Activated CD4-positive, alpha-beta T cell treated with anti-CD3 and anti-CD28 coated beads for 36 hours (primary cell): ENCODE measurements at places on chromosomes 3 and 15.

GRCh38 chr3:179949412-179949811 is 87.3 kb downstream of the PEX5L start:
- H3K36me3 ChIP-seq = no peaks in the 10 kb centered on the region
- no peak for DNase-seq
- no peak overlapping the region for H3K4me3 ChIP-seq
- H3K27me3 ChIP-seq = peaks cover 13% of the 10 kb centered on the region

GRCh38 chr3:119529883-119530282 is 29.5 kb downstream of the CD80 start:
- H3K27ac ChIP-seq = no peak overlapping the region
- no peaks in the 10 kb centered on the region for H3K4me1 ChIP-seq
- no peak overlapping the region for H3K4me3 ChIP-seq
- no peak for DNase-seq
- H3K27me3 ChIP-seq = no peaks in the 10 kb centered on the region

DNA sequence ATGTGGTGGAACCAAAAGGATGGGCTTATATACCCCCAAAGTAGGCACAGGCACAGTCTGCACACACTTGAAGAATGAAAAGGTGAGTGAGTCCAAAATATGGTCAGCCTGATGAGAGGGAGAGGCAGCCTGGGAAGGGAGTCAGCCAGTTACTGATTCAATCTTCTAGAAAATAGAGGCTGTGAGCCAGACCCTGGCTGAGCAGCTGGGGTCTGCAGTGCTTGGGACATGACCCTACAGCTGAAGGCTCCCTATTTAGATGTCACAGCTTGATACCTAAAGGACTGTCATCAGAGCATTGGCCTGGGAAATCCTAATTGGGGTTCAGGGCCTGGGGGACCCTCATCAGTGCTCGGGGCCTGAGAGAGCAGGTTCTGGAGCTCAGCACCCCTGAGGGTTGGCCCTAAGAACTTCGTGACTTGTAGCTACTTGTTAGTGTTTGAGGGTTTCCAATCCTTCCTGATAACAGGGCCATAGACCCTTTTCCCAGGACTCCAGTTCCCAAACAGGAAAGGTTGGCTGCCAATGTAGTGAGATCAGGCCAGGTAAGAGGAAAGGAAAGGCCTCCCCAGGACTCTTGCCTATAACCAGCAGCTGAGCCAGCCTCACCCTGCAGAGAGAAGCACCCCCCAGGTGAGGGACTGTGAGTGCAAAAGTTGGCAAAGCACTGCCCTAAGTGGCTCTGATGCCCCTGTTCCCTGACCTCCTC is 54.7 kb upstream of the SLCO2A1 start:
- H3K27ac ChIP-seq = no peak overlapping the region
- H3K4me1 ChIP-seq = no peaks in the 10 kb centered on the region
- H3K4me3 ChIP-seq = no peak overlapping the region
- H3K27me3 ChIP-seq = no peaks in the 10 kb centered on the region
- DNase-seq = no peak

DNA sequence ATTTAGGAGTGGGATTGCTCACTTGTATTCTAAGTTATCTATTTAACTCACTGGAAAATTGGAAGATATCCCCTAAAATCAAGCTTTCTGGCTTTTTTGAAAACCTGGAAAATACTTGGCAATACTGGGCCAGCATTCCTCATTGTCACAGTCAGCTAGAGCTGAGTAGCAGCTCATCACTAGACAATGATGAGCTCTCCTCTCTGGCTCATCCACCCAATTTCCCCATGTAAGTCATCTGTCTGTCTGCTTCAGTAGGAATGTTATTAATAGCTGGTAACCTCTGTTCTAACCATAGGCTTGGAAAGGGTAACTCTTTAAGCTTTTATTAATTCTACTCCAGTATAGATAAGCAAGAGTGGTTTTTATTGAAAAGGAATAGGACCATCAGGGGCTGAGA is 39.7 kb upstream of the PIK3R4 start:
- H3K27ac ChIP-seq = no peak overlapping the region
- H3K4me3 ChIP-seq = no peak overlapping the region
- peaks cover 5% of the 10 kb centered on the region for H3K27me3 ChIP-seq
- no peaks in the 10 kb centered on the region for H3K4me1 ChIP-seq

DNA sequence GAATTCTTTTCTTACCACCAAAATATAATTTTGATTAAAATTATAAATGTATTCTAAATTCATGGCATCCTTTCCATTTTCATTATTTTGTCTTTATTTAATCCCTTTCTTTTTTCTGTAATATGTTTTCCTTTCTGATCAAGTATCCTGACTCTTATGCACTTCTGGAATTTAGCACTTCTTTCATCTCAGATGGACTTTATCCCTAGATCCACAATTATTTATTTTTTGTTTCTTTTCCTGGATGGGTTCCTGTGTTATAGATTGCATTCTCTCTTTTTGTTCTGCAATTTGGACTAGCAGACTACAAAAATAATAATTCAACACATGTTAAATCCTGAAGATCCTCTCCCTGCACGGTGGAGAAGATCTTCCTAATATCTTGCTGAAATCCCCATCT is 76.9 kb upstream of the CDIN1 start:
- no peak overlapping the region for H3K27ac ChIP-seq
- no peak overlapping the region for H3K4me3 ChIP-seq
- no peaks in the 10 kb centered on the region for H3K36me3 ChIP-seq
- no peaks in the 10 kb centered on the region for H3K4me1 ChIP-seq

DNA sequence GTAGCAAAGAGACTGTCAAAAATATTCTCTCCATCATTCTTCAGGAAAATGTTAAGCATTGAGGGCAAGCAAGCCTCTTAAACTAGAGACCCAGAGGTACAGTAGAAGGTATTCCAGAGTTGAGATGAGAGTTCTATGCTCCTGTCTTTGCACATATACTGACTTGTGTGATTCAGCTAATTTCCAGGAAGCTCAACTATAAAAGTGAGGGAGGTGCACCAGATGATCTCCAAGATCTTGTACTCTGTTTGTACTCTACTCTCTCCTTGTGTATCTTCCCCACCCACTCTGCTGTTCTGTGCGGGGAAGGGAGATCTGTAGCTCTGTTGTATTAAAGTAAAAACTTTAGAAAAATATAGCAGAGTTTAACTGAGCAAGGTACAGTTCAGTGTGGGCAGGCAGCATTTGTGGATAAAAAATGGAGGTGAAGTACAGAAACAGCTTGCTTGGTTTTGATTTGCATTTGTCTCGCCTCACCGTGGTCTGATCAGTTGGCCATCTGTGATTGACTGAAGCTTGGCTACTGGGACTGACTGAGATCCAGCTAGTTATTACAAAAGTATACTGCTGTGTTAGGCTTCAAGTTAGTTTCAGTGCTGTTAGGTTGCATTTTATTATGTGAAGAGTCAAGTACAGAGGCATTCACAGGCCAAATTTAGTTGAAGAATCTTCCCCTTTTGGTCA is 463.1 kb upstream of the GOLIM4 start:
- H3K36me3 ChIP-seq = no peaks in the 10 kb centered on the region
- H3K4me1 ChIP-seq = no peaks in the 10 kb centered on the region
- no peak overlapping the region for H3K4me3 ChIP-seq

GRCh38 chr3:5811016-5811415 is 623.5 kb downstream of the EDEM1 start:
- no peaks in the 10 kb centered on the region for H3K27me3 ChIP-seq
- no peaks in the 10 kb centered on the region for H3K36me3 ChIP-seq
- H3K4me1 ChIP-seq = no peaks in the 10 kb centered on the region
- H3K27ac ChIP-seq = no peak overlapping the region
- no peak for DNase-seq

- H3K4me3 ChIP-seq = no peak overlapping the region
- no peak overlapping the region for H3K27ac ChIP-seq
- H3K27me3 ChIP-seq = no peaks in the 10 kb centered on the region
- peaks cover 62% of the 10 kb centered on the region for H3K36me3 ChIP-seq
These were observed 27.8 kb downstream of the PDCD6IP start for GRCh38 chr3:33826206-33826605.

GRCh38 chr15:33135355-33135781 is 59.1 kb downstream of the FMN1 start:
- no peak overlapping the region for H3K27ac ChIP-seq
- no peaks in the 10 kb centered on the region for H3K27me3 ChIP-seq
- no peaks in the 10 kb centered on the region for H3K4me1 ChIP-seq
- no peaks in the 10 kb centered on the region for H3K36me3 ChIP-seq
- H3K4me3 ChIP-seq = no peak overlapping the region

- H3K4me3 ChIP-seq = no peak overlapping the region
- no peaks in the 10 kb centered on the region for H3K36me3 ChIP-seq
- H3K4me1 ChIP-seq = no peaks in the 10 kb centered on the region
- H3K27me3 ChIP-seq = no peaks in the 10 kb centered on the region
- DNase-seq = peak; percentile 67
These were observed 59.7 kb downstream of the SEMA3G start for GRCh38 chr3:52385157-52385556.

GRCh38 chr3:70108072-70108471 is 108.5 kb downstream of the SAMMSON start:
- H3K27ac ChIP-seq = no peak overlapping the region
- H3K27me3 ChIP-seq = peaks cover 18% of the 10 kb centered on the region
- H3K36me3 ChIP-seq = no peaks in the 10 kb centered on the region
- peak; percentile 47 for DNase-seq
- no peak overlapping the region for H3K4me3 ChIP-seq
